Stimulated activated CD8-positive, alpha-beta memory T cell treated with anti-CD3 and anti-CD28 coated beads, Interleukin-7, amount 100 ng/mL, for 24 hours (primary cell): ENCODE measurements at places on chromosomes 13 and 19.

- peak; percentile 30 for DNase-seq
Measured at GRCh38 chr19:584240-585001, 5.3 kb upstream of the HCN2 start.

DNA sequence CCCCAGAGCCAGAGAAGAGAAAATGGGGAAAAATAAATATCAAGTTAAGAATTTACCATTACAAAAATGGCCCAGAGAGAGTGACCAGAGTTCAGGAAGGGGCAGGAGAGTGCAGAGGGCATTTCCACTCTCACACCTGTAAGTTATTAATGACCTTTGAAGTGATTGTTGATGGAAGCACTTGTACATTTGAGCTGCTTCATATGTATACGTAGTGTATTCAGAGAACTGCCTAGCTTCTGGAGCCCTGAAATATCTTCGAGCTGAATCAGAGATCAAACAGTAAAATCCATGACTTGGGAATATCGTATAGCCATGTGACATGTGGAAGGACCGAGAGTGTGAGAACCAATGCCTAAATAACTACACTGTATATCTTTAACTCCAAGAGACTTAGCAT is 49.2 kb upstream of the PCCA start:
- DNase-seq = no peak

GRCh38 chr19:31470229-31470939 is 121.1 kb upstream of the TSHZ3 start:
- DNase-seq = no peak

GRCh38 chr19:15197942-15198341 is 2.9 kb downstream of the NOTCH3 start:
- no peak for DNase-seq

- no peak for DNase-seq
Measured at GRCh38 chr13:102912599-102912998, 66.8 kb downstream of the ERCC5 start.

- no peak for DNase-seq
Measured at GRCh38 chr13:94296471-94296870, 183.0 kb downstream of the DCT start.

DNA sequence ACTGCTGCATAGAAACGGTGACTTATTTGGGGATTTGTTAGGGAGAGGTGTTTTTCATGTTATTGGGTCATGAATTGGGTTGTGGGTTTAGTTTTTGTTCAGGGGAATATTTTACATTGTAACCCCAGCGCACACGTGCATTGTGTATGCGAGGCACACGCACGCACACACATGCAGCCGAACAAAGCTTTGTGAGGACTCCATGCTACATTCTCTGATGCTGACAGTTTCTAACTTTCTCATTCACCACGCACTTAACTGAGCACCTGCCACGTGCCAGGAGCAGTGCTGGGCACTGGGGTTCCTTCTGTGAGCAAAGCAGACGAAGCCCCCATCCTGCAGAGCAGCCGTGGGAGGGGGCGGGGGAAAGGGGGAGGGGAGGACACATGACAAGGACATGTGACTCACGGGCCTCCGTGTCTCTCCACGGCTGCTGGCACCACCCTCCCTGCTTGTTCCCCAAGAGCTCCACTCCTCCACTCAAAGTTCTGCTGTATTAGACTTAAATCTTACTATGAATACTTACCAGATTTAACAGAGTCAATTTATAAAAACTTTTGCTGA is 55.6 kb downstream of the SLC7A9 start:
- no peak for DNase-seq

DNA sequence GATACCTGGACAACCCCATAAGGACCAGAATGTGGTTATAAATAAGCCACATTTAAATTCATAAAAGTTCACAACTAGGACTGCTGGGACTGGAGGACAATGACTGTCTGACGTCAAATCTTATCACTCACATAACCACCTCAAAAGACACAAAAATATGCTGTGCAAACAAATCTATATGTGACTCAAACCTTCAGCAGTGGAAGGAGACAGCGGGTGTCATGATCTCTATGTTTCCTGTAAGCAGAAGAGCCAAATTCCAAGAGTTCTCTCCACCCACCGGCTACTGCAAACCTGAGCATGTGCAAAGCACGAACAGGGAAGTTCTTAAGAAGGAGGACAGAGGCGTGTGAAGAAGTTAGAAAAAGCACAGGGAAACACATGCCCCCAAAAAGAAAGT is 113.2 kb downstream of the MYCBP2 start:
- DNase-seq = no peak
